ENCODE measurements at places on chromosomes 11 and 22.

- no peak for DNase-seq
Observed at GRCh38 chr22:30312053-30312452, 14.7 kb downstream of the TBC1D10A start.

GRCh38 chr22:27754247-27754887 lies 47.2 kb downstream of the MN1 start:
- no peak for DNase-seq

DNA sequence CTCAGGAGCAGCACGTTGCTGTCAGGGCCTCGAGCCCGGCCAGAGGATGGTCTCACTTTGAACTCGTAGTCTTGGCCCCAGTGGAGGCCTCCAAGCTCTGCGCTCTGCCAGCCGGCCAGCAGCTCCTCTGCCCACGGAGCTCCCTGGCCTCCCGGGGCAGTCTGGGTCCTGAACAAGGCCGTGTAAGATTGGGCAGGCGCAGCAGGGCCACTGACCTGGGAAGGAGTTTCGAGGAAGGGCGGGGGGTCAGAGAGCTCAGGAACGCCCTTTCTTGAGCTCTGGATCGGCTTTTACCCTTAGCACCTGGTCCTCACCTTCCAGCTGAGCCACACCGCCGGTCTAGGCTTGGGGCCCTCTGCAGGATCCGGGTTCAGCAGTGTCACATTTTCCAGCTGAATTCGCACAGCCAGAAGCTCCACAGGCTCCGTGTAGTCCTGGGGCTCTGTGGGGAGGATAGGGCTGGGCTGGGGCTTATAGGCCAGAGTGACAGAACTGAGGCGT lies 2.1 kb downstream of the ROBO4 start:
- DNase-seq, result no peak

- no peak for DNase-seq
Observed at GRCh38 chr11:63518548-63518947, 12.7 kb downstream of the LGALS12 start.

DNA sequence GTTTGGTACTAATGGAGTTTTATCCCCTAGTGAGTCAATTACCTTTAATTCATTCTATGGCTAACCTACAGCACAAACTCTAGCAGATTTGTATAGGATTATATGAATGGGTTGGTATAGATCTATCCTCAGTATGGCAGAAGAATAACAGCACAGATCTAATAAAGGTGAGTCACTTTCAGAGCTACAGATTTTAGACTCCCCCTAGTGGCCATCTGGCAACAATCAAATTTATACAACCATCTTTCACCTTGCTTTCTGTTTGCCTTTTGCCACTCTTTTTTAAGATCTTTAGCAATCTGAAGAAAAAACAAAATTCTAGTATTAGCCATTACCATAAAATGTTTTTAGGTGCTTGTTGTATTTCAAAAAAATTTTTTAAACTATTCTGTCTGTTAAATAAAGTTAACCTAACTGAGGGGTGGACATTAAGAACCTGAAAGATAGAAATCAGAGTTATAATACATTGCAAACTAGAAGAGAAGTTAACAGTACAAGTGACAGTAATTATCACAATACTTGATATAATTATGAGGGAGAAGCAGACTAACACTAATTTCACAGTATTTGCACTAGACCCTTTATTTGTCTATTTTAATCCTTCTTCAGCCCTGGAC lies 25.8 kb downstream of the DDIAS start:
- peak; percentile 13 for DNase-seq

- no peak for DNase-seq
Observed at GRCh38 chr11:17855531-17856290, 121.1 kb downstream of the KCNC1 start.

DNA sequence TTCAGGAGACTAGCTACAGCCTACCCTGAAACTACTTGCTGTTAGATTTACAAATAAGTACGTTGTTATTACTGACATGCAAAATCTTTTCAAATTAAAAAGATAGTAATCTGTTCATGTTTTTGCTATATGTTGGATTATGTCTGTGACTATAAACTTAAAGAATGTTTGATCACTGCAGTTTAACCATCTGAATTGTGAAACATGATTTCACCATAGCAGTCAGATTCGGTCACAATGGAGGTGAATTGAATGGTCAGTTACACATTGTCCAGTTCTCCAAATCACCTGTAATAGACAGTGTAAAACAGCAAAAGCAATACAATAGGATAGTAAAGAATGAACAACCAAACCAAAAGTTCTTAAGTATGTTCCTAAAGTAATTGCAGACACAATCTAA lies 43.3 kb downstream of the CCDC83 start:
- DNase-seq, result no peak

DNA sequence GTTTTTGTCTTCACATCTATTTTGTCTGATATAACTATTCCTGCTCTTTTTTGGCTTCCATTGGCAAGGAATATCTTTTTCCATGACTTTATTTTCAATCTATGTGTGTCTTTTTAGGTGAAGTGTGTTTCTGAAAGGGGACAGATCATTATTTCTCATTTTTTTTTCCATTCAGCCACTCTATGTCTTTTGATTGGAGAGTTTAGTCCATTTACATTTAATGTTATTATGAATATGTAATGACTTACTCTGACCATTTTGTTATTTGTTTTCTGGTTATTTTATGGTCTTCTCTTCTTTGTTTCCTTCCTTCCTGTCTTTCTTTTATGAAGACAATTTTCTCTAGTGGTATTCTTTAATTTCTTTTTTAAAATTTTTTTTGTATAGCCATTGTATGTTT lies 178.6 kb upstream of the CNTN5 start:
- no peak for DNase-seq

DNA sequence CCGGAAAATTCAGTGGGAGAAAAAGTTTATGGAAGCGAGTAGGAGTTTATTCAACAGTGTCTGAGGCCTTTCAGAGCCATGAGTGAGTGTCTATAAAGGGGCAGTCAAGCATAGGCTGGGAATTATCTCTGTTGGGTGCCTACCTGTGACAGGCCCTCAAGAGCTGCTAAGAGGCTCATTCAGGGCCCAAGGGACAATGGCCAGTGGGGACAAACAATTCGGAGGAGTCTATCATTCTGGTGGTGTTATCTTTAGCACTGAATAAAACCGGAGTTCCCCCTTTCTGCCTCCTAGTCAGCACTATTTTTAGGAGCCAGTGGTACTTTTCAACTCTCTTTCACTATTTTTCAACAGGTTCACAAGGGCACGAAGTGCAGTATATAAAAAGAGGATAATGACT lies 89.5 kb upstream of the HTATIP2 start:
- DNase-seq, result no peak

- no peak for DNase-seq
Observed at GRCh38 chr11:10348650-10349280, 43.9 kb downstream of the ADM start.

DNA sequence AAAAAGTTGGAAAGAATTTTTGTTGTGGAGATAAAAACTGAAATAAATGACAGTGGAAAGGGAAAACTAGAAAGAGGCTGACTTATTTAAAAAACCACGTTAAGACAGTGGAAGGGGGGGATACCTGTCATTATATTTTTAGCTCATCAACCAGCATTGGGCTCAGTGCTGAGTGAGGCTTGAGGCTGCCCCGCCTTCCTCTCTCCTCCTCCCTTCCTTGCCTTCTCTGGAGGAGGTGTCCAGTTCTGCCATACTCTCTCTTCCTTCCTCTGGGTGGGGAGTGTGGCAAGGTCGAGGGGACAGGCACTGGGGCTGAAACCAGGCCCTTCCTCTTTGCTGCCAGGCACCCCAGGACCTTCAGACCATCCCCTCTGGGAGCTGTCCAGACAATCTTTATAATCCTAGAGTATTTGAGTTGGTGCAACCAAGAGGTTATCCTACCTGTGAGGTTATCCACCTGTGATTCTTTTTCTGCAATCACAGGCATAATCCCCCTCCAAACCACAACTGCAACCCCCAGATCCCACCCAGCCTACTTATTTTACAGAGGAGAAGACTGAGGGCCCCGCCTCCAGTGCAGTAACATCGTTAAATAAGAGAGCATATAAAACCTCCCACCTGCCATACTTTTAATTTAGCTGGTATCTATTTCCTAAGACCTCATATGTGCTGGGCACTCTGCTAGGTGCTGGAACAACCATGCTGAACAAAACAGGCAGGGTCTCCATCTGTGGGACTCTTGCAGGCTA lies 578.5 kb downstream of the BUD13 start:
- DNase-seq, result no peak

- no peak for DNase-seq
Observed at GRCh38 chr11:63880403-63880790, 36.6 kb downstream of the RCOR2 start.

- peak; percentile 65 for DNase-seq
Observed at GRCh38 chr11:131694526-131695424, 324.4 kb downstream of the NTM start.

GRCh38 chr11:100757646-100758045 lies 70.6 kb downstream of the ARHGAP42 start:
- DNase-seq, result no peak

GRCh38 chr11:14541192-14541947 lies 21.2 kb upstream of the PSMA1 start:
- no peak for DNase-seq

DNA sequence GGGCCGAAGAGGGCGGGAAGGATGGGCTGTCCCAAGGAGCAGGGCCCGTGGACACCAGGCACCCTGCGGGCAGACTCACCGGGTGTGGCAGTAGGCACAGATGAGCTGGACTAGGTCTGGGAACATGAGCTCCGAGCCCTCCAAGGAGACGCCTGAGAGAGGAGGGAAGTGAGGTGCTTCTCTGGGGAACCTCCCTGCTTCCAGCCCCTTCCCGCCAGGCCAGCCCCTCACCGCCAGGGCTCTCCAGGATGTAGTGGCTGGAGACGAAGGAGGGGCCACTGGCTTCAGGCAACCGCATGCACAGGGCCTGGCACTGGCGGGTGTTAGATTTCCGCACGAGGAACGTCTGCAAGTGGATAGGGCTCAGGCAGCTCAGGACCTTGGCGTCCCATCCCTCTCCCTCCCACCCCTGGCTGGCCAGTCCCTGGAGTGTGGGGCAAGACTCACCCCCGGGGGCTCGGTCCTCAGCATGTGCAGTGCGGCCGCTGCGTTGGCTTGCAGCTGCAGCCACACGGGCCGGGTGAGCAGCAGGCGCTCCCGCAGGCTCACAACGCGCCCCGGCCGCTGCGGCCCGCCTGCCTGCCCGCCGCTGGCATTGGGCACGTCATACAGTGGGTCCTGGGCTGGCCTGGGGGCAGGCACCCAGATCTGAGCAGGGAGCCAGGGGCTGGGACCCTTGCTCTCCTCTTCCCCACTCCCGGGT lies 552 bp downstream of the RIN1 start:
- no peak for DNase-seq

DNA sequence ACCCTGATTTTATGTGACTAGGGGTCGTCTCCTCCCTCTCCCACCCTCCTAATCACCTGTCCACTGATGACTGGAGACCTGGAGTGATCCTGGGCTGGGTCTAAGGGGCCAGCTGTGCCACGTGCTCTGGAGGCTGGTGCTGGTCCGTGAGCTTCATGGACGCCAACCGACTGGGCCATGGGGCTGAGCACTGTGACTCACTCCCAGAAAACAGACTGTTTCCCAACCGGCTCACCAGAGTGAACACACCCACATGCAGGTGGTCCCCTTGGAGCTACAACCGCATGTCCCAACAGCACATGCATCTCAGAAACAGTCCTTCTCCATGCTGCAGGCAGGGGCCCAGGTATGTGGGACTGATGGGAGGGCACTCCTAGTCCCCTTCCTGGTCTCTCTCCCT lies 14.0 kb upstream of the LMO1 start:
- no peak for DNase-seq

- DNase-seq, result no peak
Observed at GRCh38 chr11:20342347-20343141, 21.0 kb upstream of the HTATIP2 start.

DNA sequence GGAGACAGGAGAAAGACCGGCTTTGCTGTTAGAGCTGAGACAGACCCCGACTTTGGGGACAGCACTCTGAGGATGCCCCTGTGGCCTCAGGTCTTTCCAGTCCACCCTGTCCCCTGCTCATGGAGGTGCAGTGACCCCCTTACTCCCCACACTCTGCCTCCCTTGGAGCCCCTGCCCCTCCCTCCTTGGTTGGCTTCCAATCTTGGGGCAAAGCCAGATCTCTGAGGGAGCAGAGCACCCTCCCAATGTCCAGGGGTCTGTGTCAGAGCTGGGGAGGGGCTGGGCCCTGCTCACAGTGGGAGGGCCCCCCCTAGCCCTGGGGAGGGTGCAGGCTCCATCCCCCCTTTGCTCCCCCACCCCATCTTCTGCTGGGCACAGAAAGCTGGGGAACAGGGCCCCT lies 50.0 kb downstream of the IGLL1 start:
- no peak for DNase-seq

DNA sequence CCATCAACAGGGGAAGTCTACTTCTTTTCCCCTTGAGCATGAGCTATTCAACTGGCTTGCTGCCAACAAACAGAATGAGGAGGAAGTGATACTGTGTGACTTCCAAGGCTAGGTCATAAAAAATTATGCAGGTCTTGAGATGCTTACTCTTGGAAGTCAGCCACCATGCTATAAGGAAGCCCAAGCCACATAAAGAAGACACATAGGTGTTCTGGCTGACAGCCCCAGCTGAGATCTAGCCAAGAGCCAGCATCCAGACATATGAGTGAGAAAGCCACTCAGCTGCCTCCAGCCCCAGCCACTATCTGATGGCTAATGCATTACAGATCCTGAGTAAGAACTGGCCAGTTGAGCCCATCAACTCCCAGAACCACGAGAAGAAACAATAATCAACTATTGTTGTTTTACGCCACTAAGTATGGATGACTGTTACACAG lies 31.0 kb upstream of the PPP2R1B start:
- no peak for DNase-seq

- DNase-seq, result no peak
Observed at GRCh38 chr22:44003405-44004103, 20.5 kb upstream of the PARVB start.

DNA sequence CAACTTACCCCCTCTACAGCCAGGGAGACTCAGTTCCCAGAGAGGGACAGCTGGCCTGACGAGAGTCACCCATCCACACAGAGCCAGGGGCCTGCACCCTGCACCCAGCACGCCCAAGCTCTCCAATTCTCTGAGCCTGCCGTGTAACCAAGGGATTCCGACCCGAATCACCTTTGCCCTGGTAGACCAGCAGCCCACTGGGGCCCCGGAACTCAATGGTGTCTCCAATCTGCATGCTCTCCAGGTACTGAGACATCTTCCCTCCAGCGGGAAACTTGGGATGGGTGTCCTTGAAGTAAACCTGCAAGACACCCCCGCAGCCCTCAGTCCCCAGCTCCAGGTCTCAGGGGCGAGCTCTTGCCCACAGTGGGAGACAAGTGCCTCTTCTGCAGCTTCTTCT lies 12.4 kb downstream of the ATP5MGL start:
- no peak for DNase-seq

DNA sequence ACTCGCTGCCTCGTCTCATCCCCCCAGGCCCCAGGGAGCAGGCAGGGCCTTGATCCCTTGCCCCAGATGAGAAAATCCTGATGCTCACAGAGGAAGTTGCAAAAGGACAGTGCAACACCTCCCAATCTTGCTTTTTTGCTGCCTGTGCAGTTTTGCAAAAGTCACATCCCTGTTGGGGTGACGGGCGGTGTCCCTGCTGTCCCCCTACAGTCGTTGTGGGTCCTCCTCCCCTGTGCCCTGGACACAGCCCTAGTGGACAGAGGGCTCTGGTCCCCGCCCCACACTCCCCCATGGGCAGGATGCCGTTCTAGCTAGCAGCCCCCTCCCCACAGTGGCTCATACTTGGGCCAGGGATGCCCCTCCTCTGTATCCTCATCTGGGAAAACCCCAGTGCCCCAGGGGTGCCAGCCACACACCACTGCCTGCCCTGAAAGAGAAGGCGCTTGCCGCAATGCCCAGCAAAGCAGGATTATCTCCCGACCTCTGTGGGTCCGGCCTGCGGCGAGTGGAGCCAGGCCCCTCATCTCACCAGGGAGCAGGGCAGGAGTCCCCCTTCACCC lies 18.4 kb upstream of the CTSD start:
- no peak for DNase-seq

- DNase-seq, result no peak
Observed at GRCh38 chr11:119673759-119674336, 55.2 kb downstream of the NECTIN1 start.

Data from stimulated activated CD4-positive, alpha-beta T cell treated with anti-CD3 and anti-CD28 coated beads, Interleukin-2, amount 100 ng/mL, for 48 hours (primary cell).